IMR-90 (cell line): ENCODE measurements at places on chromosomes 2 and 18.

DNA sequence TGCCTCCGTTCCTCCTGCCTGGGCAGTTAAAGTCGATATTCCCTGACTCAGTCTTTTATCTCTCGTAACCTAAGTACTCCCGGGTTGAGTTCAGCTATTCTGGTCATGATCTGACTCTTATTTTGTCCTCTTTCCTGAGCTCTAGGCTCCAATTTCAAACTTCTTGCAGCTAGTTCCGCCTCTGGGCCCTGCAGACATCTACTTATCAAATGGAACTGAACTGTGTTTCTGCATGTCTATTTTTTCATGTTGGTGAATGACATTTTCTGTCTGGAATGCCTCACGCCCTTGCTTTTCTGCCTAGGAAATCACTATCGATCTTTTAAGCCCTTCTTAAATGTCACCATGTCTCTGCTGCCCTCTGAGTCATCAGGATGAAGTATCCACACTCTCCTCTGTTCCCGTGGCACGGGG is 101.5 kb downstream of the VAPA start:
- peak overlapping the region; percentile 21 for H3K27ac ChIP-seq
- DNase-seq: peak; percentile 17
- no peaks in the 10 kb centered on the region for H3K36me3 ChIP-seq
- H3K27me3 ChIP-seq: no peaks in the 10 kb centered on the region

DNA sequence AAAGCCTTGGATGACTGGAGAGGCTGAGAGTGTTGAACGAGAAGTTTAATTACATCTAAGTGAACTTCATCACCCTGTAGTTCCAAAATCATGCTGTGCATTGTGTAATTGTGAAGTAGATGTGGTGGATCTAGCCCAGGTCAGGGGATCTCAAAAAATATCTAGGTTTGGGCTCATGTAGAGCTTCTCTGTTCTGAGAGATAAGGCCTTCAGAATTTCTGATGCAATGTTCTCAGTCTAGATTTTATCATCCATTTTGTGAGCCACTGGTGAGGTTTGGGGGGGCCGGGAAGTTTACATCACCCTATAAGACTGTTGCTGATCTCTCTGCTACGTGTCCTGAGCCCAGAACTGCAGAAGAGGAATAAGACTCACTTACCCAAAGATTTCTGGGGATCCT is 719.4 kb downstream of the SOCS6 start:
- no peak for DNase-seq
- no peak overlapping the region for H3K4me3 ChIP-seq
- no peaks in the 10 kb centered on the region for H3K36me3 ChIP-seq
- no peaks in the 10 kb centered on the region for H3K4me1 ChIP-seq

DNA sequence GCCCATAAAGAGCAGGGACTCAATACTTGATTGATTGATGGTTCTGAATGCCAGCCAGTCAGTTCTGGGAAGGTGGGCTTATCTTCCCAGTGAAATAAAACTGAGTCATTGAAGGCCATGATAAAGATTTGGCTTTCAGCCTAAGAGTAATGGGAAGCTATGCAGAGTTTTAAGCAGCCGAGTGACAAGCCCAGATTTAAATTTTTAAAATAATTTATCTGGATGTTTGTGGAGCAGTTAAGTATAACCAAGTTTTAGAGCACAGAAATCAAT is 122.8 kb downstream of the RAPGEF4 start:
- H3K27me3 ChIP-seq: no peaks in the 10 kb centered on the region
- no peak overlapping the region for H3K27ac ChIP-seq
- peaks cover 10% of the 10 kb centered on the region for H3K4me1 ChIP-seq
- H3K4me3 ChIP-seq: no peak overlapping the region

- no peak overlapping the region for H3K27ac ChIP-seq
- no peaks in the 10 kb centered on the region for H3K4me1 ChIP-seq
- peaks cover 3% of the 10 kb centered on the region; the same call in 1 of the 2 replicates for H3K27me3 ChIP-seq
- DNase-seq: no peak
Observed at GRCh38 chr2:6639929-6640620, 225.6 kb downstream of the CMPK2 start.
